ENCODE measurements at places on chromosomes 7 and 10.

DNA sequence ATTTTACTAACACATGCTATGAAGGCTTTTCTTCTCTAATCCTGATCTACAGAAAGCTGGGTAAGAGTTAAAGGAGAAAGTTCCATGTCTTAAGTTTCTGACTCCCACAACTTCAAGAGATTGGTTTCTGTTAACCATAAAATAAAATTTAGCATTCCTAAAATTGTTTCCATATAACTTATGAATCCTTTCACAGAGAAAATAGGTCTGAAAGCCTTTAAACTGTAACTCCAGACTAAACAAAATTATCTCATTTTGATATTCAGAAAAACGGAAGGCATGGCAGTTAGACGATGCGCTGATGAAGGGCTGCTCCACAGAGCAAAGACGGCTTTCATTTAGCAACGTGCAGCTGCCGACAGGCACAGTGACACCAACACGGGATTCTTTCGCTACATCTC lies 133.3 kb downstream of the SLC25A13 start:
- DNase-seq: no peak

GRCh38 chr7:55326081-55326835 lies 38.9 kb upstream of the LANCL2 start:
- no peak for DNase-seq

DNA sequence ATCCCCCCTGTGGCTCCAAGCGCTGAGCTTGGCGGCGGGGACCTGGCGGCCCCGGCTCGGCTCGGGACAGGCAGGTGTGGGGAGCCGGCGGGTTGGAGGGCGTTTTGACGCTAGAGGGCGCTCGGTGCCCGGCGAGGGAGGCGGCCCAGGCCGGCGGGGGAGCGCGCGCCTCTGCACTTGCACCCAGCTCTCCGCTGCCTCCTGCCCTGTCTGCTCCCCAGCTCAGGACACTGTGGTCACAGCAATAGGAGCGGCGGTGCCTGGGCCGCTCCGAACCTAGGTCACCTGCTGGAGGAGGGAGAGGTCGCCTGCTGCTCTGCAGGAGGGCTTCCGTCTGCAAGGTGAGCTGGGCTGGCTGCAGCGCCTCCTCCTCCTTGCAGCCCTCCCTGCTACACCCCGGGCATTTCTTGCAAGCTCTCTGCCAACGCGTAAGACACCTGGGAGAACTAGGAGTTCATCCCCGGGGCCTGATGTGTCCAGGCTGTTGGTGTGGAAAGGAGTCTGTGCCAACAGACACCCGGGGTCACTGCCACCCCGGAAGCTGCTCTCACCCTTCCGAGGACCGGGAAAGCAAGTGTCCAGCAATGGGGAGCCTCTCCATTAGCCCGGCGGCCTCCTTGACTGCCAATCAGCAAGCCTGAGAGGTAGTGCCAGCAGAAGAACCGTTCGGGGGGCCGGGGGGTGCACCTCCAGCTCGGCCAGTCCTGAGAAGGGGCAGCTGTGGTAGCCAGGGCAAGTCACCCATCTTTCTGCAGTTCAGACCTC lies 620.4 kb downstream of the GALNT17 start:
- DNase-seq: no peak

DNA sequence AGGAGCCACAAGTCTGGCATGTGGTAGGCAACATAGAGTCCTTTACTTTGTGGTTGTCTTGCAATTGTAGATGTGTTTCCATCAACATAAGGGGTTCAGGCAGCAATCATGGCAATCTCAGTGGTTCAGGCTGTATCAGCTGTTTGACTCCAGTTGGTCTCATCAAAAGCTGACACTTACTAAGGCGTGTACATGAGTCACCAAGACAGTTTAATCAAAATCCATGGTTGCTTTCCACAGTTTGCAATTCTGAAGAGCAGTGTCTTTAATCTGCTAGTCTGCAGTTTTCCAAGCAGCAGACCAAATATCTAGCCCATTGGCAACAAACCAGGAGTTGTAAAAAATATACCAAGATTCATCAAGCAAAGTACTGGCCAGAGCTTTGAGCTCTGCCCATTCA lies 210.2 kb downstream of the MDFIC start:
- no peak for DNase-seq

DNA sequence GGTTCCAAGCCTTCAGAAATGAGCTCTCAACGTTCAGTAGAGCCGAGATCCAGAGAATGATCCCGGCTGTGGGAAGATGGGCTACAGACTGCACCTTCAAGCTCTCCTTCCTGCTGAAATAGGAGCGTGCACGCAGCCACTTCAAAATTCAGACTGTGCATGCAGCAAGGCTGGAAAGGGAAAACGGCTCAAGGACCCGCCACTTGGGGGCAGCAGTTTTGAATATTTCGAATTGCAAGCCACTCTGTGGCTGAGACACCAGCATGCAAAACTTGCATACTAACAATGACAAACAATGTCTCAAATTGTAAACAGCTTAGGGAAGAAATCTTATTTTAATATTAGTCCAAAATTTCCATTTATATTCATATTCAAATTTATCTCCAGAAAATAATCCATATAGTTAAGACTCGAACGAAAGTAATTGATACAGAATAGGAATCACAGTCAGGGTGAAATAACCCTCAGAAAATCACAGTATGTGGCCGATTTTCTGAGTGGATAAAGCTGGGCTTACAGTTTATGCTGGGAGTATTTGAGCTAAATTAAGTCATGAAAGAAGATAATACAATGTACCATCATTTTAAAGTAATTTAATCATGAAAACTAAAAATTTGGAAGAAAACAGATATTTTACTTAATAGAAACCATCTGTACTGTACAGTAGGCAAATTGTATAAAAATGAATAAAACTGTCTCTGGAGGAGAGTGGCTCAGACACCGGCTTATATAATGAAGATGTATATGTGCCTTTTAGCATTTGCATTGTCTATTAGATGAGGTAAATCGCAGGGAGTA lies 137.9 kb upstream of the MKI67 start:
- no peak for DNase-seq

DNA sequence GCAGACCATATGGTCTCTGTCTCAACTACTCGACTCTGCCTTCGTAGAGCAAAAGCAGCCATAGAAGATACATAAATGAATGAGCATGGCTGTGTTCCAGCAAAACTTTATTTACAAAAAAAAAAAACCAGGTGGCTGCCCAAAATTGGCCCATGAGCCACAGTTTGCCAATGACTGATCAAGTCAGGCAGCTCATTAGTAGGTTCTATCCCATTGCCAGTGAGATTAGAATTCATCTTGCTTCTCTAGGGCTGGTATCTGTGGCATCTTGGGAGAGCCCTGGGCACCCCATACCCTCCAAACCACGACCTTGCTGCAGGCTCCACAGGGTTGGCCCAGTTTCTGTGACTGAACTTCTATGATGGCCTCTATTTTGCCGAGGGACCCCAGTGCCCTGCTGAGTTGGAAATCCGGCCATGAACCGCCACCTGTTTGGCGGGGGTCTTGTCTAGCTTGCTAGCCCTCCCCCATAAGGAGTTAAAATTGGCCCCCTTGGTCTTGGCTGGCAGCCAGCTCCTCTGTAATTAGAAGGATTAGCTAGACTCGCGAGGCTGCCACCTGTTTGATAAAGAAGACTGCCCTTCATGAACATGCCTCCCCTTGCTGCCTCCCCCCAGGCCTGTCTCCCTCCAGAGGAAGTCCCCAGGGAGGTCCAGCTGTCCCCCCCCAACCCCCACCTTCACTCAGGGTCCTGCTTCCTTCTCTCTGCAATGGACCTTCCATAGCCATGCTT lies 83.9 kb downstream of the CHN2 start:
- no peak for DNase-seq

DNA sequence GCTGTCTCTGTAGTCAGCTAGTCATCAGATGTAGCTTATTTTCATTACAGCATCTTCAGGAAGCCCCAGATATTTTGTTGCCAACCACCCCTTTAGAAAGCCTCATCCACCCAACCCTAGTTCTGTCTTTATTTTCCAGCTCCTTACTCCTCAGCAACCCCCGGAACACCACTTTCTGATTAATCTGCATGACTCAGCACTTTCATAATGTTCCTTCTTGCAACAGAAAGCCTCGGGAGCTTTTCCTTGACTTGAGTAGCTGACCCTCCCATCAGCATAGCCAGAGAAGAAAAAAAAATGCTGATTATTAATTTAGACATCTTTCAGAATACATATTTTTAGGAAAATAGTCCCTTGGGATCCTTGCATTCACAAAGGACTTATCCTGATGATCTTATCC lies 244.0 kb upstream of the CXCL12 start:
- DNase-seq: no peak

DNA sequence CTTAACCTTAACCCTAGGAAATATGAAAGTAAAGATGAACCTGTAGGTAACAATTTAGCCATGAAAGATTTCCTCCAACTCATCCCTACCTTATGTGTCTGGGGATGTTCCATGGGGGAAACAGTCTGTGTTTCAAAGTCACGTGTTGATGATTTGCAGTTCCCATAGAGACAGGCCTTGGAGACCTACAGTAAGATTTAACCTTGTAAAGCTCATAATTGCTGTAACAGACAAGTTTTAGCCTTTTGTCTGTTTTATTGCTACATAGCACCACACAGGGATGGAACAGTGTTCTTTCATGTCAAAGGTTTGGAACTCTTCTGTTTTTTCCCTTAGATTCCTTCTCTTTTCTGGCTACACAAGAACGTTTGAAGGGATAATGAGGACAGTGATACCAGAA lies 35.2 kb upstream of the ITGA8 start:
- DNase-seq: no peak

DNA sequence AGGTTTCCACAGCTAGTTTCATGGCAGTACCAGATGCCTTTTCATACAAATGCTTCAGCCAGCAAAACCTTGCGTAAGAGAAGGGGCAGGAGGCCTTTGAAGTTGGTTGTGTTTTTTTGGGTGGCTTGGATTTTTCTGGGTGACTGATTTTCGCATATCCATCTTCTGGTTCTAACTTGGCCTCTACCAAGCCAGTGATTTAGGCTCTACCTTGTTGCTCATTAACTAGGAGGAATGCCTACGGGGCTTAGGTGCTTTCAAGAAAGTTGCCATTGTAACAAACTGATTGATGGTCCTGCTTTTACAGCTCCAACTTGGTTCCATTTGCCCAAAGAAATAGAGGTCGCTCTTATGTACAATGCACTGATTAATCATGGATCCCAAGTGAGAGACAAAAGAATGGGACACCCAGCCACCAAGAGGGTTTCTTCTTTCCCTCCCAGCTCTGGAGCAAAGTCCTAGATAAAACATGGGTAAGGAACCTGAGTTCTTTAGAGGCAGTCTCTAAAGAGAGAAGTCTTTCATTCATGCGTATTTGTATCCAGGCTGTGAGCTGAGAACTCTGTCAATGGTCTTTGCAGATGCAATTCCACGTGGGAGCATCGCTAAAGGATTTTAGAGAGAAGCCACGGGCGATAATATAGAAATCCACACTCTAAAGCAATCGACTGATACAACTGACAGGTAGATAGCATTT lies 92.1 kb upstream of the FGFR2 start:
- no peak for DNase-seq

DNA sequence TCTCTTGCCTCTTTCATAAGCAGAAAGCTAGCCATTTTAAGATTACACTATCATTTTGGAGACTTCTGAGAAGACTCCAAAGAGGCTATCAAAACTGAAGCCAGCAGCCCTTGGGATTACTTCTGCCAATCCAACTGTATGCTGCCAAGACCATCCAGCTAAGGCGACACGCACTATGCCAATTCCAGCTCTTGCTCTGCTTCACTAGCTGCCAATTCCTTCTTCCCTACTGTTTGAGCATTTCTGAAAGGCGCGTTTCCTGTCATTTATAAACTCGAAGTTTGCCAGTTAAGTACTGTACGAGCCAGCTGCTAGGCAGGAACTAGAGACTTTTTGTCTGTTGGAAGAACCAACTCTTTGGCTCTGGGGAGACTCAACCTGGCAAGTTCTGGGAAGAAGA lies 36.5 kb downstream of the MALSU1 start:
- DNase-seq: no peak

GRCh38 chr7:91314591-91315323 lies 50.5 kb downstream of the FZD1 start:
- no peak for DNase-seq

- DNase-seq: no peak
Observed at GRCh38 chr7:45104844-45105587, 6.5 kb downstream of the TBRG4 start.

DNA sequence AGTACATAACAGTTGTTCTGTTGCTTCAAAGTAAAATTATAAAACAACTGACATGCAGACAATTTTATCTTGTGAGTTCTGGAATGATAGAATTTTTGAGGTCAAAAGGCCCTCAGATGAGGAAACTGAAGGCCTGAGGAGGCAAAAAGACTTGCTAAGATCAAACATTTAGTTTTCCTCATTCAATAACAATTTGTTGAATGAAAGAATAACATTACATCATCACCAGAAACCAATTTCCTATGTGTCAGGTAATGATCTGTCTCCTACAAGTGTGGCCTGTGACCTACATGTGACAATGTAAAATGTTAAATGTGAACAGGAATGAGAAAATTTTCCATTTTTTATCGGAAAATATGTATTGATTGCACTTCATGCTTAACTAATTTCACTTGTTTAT lies 16.6 kb upstream of the ASB4 start:
- no peak for DNase-seq

DNA sequence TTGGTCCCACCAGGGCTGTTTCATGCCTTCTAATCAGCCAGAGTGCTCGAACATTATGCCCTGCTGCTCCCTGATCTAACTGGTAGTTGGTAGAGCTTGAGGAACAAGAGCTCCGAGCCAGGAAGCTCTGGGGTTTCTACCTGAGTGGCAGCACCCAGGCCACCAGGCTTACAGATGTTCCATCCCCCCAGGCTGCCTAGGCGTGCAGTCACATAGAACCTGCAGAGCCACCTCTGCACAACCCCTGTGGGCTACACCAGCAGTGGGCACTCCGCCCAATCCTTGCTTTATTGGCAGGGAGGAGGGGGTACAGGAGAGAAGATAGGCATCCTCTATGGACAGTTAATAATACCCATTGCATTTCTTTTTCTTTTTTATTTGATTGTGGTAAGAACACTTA lies 21.8 kb downstream of the MAP3K8 start:
- no peak for DNase-seq

DNA sequence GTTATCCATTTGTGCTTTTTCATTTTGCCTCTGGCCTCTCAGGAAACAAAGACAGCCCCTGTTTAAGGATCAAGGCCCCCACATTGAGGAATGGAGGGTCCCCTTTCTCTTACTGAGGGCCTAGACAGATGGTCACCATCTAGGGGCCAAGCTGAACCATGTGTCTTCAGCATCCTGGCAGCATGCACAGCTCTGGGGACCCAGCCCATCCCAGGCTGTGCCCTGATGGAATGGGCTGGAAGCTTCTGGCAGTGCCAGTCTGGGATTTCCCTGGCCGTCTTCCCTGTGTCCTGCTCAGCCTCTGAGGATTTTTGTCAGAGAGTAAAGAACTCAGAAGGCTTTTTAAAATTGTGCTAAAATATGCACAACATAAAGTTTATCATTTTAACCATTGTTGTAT lies 116.8 kb downstream of the ITIH5 start:
- DNase-seq: no peak

DNA sequence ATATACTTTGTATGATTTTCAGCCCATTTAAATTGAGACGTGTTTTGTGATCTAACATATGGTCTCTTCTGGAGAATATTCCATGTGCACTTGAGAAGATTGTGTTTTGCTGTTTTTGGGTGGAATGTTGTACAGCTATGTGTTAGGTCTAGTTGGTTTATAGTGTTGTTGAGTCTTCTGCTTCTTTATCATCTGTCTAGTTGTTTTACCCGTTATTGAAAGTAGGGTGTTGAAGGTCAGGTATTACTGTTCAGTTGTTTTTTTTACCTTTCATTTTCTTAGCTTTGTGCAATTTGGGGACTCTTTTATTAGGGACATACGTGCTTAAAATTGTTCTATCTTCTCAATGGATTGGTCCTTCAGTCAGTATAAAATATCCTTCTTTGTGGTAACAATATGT lies 18.5 kb downstream of the SEPTIN7 start:
- DNase-seq: no peak
